Activated CD4-positive, alpha-beta memory T cell treated with anti-CD3 and anti-CD28 coated beads for 36 hours (primary cell): ENCODE measurements at places on chromosomes 1 and 21.

GRCh38 chr1:200628223-200628881 lies 7.8 kb upstream of the KIF14 start:
- DNase-seq = peak; percentile 85

GRCh38 chr1:17377325-17377953 lies 5.4 kb downstream of the PADI6 start:
- no peak for DNase-seq

- no peak for DNase-seq
Measured at GRCh38 chr1:55304229-55304740, 89.1 kb upstream of the USP24 start.

DNA sequence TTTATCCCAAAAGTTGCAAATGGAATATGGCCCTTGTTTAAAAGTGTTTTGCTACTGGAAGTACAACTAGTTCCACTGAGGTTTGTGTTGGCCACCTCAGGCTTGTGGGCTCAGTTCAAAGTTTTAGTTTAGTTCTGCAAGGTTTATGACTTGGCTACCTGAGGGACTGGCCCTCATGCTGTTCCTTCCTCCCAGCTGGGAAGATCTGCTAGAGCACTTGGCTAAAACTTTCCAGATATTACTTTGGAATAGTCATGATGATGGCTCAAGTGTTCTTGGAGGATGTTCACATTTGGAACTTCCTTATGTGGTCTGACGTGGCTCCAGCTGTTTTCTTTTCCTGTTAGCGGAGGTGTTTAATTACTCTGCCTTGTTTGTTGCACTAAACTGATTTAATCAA lies 110.2 kb upstream of the IVNS1ABP start:
- no peak for DNase-seq

DNA sequence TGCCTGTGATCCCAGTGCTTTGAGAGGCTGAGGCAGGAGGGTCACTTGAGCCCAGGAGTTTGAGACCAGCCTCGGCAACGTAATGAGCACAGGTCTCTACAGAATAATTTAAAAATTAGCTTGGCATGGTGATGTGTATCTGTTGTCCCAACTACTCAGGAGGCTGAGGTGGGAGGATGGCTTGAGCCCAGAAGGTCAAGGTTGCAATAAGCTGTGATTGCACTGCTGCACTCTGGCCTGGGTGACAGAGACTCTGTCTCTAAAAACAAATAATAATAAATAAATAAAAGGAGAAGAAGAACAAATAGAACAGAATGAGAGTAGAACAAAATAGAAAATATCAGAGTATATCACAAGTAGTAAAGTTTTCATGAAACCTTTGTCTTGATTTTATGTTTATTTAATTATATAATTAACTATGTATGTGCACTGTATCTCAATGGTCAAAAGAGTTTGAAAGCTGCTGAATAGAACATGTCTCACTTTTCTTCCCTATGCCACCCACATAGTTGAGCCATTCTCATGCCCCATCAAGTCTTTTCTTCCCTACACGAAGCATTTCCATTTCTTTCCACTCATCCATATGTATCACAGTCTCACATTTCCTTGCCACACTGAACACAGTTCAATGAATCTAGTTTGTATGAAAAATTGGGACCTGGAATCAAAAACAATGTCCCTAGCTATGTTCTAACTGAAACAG lies 22.9 kb upstream of the APOBEC4 start:
- no peak for DNase-seq

- DNase-seq = no peak
Measured at GRCh38 chr1:53031732-53032131, 30.3 kb upstream of the PODN start.

DNA sequence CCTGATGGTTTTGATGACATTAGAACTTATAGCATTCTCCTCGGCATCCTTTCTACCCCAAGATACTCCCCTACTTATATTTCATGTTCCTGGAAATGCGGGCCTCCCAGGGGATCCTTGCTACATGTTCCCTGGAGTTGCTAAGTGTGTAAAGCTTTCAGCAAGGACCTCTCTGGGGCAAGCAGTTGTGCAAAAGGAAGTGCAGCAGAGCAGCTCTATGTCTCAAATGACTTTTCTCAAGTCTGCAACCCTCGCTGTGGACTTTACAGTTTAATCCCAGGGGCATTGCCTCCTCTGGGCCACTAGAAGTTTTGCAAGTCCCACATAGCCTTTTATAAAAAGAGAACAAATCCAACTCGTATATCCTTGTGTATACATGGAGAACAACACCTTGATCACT lies 20.8 kb upstream of the MNDA start:
- DNase-seq = no peak

- DNase-seq = no peak
Measured at GRCh38 chr1:19619697-19620384, 24.3 kb upstream of the NBL1 start.

DNA sequence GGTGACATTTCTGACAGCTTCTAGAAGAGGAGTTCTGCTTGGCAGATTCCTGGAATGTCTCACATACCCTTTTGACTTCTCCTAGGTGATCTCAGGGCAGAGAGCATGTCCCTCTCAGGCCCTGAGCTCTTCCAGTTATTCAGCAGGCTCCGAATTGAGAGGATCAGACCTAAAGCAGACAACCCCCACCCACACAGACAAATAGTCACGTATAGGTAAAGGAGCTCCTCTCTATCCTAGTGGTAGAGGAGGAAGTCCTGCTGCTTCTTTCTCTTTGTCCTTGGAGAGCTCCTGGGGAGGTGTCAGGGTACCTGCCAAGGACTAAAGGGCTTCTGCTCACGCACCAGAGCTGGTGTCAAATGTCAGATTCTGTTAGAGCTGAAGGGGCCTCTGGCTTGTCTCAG lies 128.1 kb downstream of the IER5 start:
- no peak for DNase-seq

GRCh38 chr1:165823552-165824268 lies 3.7 kb upstream of the UCK2 start:
- no peak for DNase-seq

DNA sequence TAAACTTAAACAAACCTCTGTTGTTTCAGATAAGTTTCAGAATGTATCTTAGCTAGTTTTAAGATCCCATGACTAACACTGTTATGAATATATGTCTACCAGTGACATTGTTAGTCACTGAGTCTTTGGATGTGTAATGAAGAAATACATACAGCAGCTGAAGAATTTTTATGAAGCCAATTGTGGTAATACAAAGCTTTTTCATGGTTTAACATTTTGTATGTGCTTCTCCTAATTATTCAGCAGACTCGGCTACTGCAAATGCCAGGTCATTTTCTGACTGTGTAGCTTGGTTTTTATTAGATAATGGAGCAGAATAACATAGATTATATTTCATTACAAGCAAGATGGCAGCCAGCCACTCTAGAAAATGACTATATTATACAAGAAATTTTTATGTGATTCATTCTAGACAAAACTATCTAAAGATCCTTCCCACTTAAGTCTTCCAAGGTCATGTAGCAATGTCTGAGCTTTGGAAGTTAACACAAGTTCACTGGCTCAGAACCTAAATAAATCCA lies 147.8 kb downstream of the TNFSF18 start:
- DNase-seq = no peak

- no peak for DNase-seq
Measured at GRCh38 chr1:112528076-112528475, 19.3 kb downstream of the WNT2B start.

- DNase-seq = no peak
Measured at GRCh38 chr1:50620680-50621329, 197.6 kb upstream of the DMRTA2 start.

DNA sequence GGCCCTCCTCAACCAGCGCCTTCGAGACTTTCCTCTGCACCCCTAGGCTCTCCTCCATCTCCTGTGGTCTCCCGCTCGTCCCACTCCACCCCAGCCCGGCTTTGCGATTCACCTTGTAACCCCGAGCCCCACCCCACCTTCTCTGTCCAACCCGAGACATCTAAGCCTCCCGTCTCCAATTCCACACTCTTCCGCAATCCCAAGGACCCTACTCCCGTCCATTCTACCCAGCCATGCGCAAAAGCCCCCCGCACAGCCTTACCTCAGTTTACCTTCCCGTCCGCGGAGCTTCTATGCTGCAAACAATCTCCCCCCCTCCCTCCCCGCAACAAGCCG lies 174 bp downstream of the SH3BP5L start:
- no peak for DNase-seq

- no peak for DNase-seq
Measured at GRCh38 chr1:13585612-13585991, 2.0 kb downstream of the PDPN start.

DNA sequence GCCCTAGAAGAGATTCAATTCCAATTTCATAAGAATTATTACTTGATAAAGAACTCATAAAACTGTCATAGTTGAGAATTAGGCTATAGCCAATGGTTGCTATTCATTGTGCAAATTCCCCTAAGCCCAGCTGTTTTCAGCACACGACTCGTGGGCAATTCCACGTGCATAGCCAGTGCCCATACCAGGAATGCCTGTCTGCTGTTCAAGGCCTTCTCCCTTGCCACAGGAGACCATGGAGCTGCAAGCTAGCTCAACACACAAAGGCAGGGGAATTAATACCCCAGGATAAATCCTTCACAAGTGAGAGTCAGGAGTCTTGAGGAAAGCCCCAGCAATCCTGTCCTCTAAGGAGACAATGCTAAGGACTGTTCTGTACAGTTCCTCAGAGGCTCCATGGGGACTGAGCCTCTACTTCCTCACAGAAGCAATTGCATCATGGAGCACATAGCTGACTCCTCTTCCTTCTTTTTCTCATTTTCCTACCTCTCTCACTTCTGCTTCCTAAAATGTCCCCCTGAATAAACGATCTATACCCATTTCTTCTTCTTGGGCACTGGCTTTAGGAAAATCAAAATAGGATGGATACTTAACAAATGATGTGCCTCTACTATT lies 19.1 kb upstream of the CHRM3 start:
- no peak for DNase-seq

DNA sequence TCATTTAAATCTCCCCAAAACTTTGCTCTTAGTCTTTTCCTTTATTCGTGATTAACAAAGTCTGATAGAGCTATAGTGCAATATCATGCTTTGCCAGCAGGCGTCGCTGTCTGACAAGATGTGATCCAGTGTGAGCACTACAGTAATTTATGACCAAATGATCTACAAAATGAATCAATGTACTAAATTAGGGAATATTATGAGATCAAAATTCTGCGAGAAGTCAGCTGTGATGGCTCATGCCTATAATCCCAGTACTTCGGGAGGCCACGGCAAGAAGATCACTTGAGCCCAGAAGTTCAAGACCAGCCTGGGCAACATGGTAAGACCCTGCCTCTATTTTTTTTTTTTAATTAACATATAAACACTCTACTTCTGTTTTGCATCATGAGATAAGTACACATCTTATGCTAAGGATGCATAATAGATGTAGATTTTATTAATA lies 3.6 kb upstream of the SPSB1 start:
- peak; percentile 90 for DNase-seq

DNA sequence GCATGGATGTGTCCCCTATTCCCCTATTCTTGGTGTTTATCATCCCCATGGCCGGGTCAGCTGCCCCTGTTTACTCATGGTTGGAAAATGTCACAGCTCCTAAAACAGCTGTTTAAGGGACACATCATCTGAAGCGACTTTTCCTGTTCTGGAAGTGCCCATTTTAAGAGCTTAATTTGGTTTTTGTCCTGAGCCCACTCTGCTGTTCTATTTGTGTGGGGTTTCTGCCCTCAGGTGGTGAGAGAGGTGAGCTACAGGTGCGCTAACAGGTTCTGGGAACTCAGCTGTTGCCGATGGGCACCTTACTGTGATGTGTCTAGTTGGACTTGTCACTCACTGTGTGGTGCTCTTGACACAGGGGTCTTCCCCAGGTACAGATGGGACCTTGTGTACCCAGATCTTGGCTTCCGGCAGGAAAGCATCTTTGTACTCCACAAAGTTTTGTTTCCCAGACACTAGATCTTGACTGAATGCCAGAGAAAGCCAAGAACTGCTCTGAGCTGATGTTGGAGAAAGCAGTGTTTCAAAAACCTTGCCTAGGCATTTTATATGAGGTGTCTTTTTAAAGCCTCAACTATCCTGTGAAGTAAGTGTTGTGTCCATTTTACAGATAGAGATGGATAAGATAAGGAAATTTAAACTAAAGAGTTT lies 59.0 kb upstream of the CD1D start:
- DNase-seq = peak; percentile 34

DNA sequence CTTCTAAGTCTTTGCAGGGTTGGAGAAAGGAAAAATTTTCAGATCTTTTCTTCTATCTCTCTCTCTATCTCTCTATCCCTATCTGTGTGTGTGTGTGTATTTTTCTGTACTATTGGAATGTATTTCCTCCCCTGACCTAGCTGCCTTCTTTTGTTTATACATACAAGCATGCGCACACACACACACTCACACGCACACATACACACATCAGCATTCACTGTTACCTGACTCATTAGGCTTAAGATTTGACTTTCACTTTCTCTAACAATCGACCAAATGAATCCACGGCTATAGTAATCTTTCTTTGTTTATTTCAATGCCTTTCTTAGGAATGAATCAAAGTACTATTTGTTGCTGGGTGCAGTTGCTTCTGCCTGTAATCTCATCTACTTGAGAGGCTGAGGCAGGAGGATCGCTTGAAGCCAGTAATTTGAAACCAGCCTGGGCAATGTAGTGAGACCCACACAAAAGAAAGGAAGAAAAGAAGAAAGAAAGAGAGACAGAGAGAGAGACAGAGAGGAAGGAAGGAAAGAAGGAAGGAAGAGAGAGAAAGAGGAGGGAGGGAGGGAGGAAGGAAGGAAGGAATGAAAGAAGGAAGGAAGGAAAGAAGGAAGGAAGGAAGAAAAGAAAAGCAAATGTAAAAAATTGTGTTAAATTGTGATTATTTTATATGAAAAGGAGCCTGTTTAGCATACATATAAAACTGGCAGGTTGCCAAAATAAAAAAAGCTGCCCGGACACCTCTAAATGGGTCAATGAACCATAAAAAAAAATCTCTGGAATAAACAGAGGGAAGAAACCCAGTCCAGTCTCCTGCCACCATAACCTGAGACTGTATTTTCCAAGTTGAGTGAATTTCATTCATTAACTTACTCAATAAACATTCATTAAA lies 206.8 kb downstream of the ZNF326 start:
- DNase-seq = no peak

DNA sequence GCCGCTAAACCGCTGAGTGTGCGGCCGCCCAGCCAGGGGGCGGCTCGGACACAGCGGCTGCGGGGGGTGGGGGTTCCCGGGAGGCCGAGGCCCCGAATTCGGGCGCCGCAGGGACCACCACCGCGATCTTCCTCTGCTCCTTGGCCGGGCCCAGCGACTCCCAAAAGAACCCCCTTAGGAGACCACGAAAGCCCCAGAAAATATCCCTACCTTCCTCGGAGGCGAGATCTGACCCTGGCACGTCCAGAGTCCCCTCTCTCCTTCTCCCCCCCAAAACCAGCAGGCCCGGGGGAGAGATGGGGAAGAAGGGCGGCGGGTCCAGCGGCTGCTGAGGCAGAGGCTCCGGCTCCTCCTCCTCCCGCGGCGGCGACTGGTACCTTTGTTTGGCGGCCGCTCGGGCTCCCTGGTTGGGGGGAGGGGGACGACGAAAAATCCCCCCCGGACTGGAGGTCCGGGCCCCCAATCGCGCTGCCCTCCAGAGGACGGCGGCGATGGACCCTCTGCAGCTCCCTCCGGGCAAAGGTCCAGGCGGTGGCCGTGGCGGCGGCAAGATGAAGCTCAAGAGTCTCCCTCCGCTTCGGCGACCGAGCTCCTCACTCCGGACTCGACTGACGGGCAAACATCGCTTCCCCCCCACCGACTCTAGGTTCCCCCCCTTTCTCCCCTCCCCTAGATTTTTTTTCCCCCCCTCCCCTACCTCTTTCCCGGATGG lies at the start of gene ARID4B:
ARID4B (minus strand) TSS at position 621 of the 712 bp plus-strand sequence. CDS start 1,260 bp downstream, outside the sequence.
- no peak for DNase-seq

- DNase-seq = no peak
Measured at GRCh38 chr1:186497651-186498050, 36.7 kb upstream of the PDC start.

GRCh38 chr21:34086887-34087306 lies 13.5 kb downstream of the MRPS6 start:
- DNase-seq = no peak
